Lower leg skin (tissue), 4 donors: ENCODE measurements at places on chromosomes 5 and 9. TPM values are rescaled to one million over a fixed set of nuclear protein-coding genes. Genes with fewer than 3 reads are reported as not detected.
A peak's percentile ranks its signal among the peaks of the same experiment; 100 is the strongest.

- no peak for DNase-seq
Observed at GRCh38 chr5:32413466-32414263, 30.9 kb downstream of the ZFR start.

- no peak for DNase-seq
Observed at GRCh38 chr9:104604801-104605200, 626 bp downstream of the OR13C2 start.

- no peak for DNase-seq
Observed at GRCh38 chr5:170275376-170275994, 22.1 kb downstream of the LCP2 start.

GRCh38 chr9:130430232-130430631, 14.5 kb upstream of the ASS1 start:
- peak; percentile 82 for DNase-seq

DNA sequence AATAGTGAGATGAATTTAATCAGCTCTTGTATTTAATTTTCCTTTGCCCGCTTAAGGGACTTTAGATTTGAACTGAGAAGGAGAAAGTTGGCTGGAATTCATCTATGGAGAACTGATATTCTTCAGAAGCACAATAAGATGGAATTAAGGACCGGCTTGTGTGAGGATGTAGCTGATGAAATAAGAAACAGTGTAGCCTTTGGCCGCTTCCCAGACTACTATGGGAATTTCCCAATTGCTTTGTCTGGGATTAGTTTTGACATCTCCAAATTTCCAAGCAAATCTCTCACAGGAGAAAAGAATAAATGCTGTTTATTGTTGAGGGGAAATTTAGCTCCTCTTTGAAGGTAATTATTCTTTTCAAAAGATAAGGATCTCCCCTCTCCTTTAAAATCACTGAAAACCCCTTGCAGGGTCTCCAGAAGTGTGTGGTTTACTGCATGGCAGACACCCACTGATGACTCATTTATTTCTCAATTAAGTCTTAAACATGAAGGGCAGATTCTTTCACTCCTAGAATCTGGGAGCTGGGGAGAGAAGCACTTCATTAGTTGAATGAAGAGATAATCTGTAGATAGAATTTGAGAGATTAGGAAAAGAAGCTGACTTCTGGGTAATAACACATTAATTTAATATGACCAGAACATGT, 606.5 kb upstream of the ADAMTS16 start:
- DNase-seq = no peak

- no peak for DNase-seq
Observed at GRCh38 chr5:101206534-101206933, 303.5 kb upstream of the ST8SIA4 start.

GRCh38 chr5:139228201-139228803, 30.1 kb upstream of the SIL1 start:
- no peak for DNase-seq

DNA sequence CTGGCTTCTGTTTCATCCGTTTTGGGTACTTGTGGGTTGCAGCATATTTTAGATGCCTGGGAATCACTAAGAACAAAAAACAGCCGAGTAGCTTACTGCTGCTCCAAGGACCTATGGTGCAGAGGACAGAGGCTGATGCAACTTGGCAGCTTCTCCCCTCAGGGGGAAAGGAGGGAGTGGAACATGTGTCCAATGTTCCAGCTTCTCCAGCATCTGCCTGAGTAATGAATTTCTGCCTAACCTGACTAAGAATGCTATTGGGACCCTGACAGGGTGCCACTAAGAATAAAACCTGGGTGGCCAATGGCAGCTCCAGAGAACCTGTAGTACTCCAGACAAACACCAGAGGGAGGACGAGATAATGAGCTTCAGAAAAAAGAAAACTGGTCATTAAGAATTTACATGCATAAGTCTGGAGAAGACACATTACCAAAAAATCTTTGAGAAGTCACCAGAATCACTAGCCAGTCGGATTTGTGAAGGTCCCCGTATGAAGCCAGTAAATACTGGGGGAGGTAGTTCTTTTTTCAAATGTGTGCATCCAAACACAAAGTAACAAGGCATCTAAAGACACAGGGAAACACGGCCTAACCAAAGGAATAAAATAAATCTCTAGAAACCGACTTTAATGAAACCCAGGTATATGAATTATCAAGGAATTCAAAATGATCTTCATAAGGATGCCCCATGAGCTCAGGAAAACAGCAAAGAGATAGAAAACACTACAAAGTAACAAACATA, 293.5 kb downstream of the HINT1 start:
- no peak for DNase-seq

GRCh38 chr9:136525841-136526499, 19.9 kb downstream of the NOTCH1 start:
- no peak for DNase-seq

DNA sequence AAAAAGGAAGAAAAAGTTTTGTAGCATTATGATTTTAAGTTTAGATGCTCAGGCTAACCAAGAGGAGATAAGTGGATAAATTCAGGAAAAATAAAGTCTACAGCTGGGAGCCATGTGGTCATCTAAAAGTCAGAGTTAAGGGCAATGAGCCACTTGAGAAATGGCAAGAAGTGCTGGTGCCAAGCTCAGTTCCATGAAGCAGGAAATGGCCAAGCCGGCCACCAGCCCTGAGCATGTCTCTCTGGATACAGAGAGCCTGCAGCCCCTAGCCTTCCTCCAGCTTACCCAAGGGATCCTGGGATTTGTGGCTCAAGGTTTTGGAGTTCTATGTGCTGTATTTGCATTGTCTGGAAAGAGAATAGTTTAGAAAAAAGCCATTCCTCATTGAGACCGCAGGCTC, 12.2 kb upstream of the S1PR3 start:
- no peak for DNase-seq

GRCh38 chr5:171837522-171837921, 51.9 kb downstream of the SMIM23 start:
- no peak for DNase-seq

DNA sequence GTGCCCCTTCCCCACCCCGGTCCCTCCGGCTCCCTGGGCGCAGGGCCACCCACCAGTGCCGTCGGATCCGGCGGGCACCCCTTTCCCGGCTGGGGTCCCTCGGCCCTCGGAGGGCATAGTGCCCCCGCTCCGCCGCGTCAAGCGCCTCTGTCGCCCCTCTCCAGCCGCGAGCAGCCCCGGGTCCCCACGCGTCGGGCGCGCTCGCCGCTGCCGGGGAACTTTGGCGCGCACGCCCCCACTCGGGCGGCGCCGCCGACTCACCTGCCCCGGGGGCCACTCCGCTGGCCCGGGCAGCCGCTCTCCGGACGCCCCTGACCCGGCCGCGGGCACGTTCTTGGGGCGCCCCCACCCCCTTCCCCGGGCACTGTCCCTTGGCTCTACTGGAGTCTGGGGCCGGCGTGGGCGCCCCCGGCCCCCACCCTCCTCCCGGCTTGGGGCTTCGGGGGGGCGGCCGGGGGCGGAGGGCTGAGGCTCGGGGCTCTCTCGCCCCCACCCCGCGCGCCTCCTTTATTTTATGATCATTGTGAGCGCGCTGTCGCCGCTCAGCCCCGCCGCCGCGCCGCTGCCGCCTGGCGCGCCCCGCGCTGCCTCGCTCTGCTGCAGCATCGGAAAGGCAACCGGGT, 1.1 kb upstream of the FAM78A start:
- DNase-seq = no peak

DNA sequence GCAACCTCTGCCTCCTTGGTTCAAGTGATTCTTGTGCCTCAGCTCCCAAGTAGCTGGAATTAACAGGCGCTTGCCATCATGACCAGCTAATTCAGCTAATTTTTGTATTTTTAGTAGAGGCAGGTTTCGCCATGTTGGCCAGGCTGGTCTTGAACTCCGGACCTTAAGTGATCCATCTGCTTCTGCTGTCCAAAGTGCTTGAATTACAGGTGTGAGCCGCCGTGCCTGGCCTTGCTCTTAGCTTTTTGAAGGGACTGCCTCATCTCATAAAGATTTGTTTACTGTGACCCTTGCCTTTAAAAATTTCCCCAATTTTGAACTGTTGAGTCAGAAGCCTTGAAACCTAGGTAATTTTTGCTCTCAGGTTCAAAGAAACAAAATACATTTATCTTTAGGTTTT, 17.3 kb downstream of the GPBP1 start:
- no peak for DNase-seq

DNA sequence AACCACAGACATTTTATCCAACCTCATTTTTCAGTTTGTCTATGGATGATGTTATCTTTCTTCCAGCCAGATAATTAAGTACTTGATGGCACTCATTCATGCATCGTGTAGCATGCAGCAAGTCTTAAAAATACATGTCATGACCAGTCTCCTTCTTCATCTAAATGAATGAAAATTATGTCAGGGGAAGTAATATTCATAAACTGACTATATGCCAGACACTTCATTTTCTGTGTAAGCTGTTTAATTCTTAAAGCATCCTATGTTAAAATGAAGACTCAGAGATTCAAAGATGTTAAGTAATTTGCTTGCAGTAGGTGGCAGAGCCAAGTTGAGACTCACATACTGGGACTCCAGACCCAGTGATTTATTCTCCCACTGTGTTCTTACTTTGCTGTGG, 181.7 kb upstream of the CD180 start:
- DNase-seq = no peak

DNA sequence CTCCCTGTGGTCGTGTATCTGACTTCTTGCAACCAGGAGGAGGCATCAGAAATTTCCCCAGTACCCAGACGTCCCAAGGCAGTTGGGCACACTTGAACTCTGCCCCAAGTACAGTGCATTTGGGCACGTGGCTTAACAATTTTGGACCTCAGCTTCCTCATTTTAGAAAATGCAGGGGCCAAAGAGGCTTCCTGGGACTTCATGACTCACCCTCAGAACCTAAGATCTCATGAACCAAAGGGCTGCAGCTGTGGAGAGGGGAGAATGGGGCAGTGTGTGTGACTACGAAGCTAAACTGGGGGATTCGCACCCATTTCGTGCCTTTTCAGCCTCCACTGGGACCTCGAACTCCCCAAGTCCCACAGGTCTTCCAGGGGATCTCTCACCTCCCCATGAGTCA, 59.2 kb downstream of the SYK start:
- peak; percentile 47 for DNase-seq

DNA sequence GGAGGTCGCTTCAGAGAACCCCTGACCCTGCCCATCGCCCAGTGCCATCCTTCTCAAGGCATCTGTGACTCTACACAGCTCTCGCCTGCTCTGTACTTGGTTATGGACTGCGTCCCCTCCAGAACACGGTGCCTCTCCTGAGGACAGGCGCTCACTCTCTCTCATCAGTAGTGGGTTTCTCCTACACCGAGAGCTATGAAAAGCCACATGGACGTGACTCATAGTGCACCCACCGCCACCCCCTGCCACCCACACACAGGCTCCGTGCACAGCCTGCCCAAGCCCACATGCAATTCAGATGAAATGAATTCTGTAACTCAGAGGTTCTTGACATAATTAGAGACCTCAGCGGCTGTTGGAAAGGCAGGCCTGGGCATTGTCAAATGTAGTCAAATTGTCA, 13.9 kb downstream of the GTF3C5 start:
- no peak for DNase-seq

- no peak for DNase-seq
Observed at GRCh38 chr5:60779466-60779865, 64.6 kb downstream of the ELOVL7 start.

DNA sequence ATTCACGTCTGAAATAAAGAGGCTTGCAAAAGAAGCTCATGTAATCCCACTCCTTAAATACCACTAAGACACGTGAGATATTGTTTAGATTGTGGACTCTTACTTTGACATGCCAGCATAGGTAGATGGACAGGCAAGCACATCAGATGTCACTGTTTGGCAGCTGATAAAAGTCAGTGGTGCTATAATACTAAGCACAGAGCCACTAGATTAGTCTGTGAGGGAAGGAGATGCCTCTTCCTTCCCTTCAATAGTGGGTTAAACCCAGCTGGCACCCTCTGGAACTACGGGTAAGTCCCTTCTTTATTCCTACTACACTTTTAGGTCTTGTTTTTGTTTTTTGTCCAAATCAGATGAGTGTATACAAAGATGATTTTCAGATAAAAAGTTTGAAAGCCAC, at the start of gene MYOT:
Gene MYOT, plus strand, starts transcription at position 197 of the 400 bp plus-strand sequence. CDS start 2,792 bp downstream, outside the sequence.
- no peak for DNase-seq

- DNase-seq = no peak
Observed at GRCh38 chr9:38707885-38708637, 11.9 kb downstream of the FAM240B start.

- no peak for DNase-seq
Observed at GRCh38 chr5:114184006-114184405, 177.9 kb upstream of the KCNN2 start.

- DNase-seq = no peak
Observed at GRCh38 chr9:5596173-5596572, 32.7 kb upstream of the RIC1 start.

DNA sequence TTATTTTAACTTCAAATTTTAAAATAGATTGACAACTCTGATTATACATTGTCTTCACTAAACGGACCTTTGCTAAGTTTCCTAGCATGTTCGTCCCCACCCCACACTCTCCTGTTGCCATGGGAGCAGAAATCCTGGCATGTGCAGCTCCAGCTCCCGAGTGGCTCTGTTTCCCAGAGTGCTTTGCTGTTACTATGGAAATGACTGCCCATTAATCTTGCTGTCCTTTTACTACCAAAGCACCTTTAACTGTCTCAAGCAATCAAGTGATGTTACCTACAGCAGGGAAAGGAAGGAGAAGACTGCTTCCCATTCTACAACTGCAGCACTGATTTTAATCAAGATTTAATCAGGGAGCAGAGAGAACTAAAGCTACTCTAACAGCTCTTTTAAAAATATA, 212.0 kb upstream of the KIF2A start:
- no peak for DNase-seq

DNA sequence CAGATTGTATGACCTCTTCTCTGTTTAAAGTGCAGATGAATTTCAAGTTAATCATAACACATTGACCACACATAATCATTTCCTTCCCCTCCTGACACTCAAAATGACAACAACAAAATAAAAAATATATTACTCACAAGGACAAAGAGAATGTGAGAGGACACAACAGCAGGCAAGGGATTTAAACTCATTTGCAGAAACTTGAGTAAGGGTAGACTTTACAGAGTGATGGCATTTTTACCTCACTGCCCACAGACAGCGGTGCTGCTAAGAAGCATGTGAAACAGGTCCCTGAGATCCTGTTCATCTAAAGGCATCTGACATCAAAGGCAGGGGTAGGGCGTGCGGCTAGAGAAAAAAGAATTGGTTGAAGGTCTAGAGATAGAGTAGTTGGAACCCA, 99.0 kb downstream of the TRIM36 start:
- DNase-seq = no peak

- DNase-seq = no peak
Observed at GRCh38 chr5:79069488-79070349, at the start of the genes BHMT2 and DMGDH. Gene BHMT2, plus strand, starts transcription at chr5:79069767. Its CDS starts 16 bp downstream, at chr5:79069783. Gene DMGDH, minus strand, starts transcription at chr5:79069674. Its CDS starts 54 bp downstream, at chr5:79069620.

- DNase-seq = no peak
Observed at GRCh38 chr9:25889661-25890060, 211.4 kb upstream of the TUSC1 start.

Gene DPYSL3
- 32.2 TPM for total RNA-seq

Gene AMBP
- not detected for total RNA-seq

Gene SLC36A2
- total RNA-seq = not detected

Gene MZB1
- not detected for total RNA-seq

Gene AFAP1L1
- total RNA-seq = 7.8 TPM

Gene MTX3
- total RNA-seq = 10.2 TPM

Gene PTPN3
- total RNA-seq = 36.4 TPM

Gene CA9
- total RNA-seq = 22.2 TPM

Gene VCAN
- total RNA-seq = 44.1 TPM

Gene KCNIP1
- total RNA-seq = not detected

Gene IFNB1
- total RNA-seq = not detected
